ENCODE measurements at places on chromosomes 2 and 18.

GRCh38 chr2:119283873-119284331 lies 60.3 kb downstream of the STEAP3 start:
- DNase-seq = no peak

GRCh38 chr2:195683174-195683573 lies 26.1 kb downstream of the SLC39A10 start:
- no peak for DNase-seq

DNA sequence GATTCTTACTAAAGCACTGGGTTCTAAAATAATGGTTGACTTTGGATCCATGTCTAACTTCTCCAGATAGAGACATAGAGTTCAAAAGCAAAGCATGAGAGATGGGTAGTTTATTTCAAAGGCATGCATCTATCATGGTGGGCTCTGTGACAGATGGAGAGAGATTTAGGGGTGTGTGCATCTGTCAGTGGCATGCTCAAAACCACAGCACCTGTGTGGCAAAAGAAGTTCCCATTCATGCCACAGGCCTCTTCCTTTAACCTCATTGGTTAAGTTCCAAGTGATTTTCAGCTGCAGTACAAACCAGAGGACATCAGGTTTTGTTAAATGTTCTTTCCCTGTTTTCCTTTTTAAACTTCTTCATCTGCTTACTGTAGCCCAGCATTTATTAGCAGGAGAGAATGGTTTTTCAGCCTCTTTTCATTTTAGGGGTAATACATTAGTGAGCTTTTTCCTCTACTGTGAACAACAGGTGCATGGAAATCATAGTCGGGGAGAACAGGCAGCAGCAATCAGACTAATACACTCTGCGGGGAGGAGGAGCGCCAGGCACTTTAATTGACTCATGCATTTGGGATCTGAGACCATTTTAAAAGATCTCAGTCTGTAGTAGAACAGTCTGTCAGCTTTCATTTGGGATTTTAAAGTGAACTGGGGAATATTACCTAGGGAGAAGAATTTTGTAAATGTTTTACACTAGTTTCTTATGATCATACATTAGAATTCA lies 52.4 kb upstream of the UPP2 start:
- DNase-seq = no peak

DNA sequence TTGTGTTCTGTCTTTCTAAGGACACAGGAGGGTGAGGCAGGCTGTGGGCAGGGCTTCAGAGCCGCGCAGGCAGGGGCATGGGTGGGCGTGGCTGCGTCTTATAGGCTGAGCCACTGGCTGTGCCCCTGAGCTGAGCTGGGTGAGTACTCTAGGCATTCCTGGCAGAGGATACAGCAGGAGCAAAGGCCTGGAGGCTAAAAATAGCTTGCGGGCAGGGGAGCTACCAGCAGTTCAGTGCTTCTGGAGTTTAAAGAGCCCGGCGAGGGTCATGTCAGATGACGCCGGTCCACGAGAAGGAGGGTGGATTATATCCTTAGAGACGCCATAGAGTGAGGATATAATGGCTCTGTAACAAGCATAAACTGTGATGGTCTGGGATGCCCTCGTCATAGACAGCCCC lies 31.5 kb upstream of the PDIA6 start:
- DNase-seq = no peak

Data from activated naive CD4-positive, alpha-beta T cell treated with anti-CD3 and anti-CD28 coated beads for 36 hours (primary cell).